ENCODE measurements at places on chromosomes 7 and 10.

DNA sequence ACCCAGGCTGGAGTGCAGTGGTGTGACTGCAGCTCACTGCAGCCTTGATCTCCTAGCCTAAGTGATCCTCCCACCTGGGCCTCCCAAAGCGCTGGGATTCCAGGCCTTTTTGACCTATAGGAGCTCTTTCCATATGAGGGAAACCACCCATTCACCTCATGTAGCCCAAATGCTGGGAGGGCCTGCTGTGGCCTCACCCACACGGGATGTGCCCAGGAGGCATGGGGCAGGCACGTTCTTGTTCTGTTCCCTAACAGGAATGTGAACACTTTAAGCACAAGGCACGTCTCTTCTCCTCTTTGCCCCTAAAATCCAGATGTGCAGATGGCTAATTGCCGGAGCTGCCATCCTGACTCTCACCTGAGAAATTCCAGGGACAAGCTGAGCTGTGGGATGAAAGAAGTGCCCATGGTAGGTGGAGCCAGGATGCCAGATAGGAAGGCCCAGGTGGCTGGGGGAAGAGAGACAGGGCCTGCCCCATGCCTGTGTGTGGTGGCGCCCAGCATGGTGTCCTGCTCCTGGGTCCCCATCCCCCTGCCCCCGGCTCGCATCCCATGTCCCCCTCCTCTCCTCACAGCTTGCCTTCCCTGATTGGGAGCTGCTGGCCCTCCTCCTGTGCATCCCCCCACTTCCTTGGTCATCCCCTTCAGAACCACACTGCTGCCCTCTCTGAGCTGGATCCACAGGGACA lies 17.3 kb downstream of the CAMK2B start:
- DNase-seq, result peak; percentile 9

GRCh38 chr10:28975891-28976531 lies 298.7 kb downstream of the BAMBI start:
- no peak for DNase-seq

GRCh38 chr7:55473932-55474331 lies 98.4 kb downstream of the VOPP1 start:
- DNase-seq, result no peak

- no peak for DNase-seq
Measured at GRCh38 chr7:20744954-20745446, 41.7 kb downstream of the SP8 start.

DNA sequence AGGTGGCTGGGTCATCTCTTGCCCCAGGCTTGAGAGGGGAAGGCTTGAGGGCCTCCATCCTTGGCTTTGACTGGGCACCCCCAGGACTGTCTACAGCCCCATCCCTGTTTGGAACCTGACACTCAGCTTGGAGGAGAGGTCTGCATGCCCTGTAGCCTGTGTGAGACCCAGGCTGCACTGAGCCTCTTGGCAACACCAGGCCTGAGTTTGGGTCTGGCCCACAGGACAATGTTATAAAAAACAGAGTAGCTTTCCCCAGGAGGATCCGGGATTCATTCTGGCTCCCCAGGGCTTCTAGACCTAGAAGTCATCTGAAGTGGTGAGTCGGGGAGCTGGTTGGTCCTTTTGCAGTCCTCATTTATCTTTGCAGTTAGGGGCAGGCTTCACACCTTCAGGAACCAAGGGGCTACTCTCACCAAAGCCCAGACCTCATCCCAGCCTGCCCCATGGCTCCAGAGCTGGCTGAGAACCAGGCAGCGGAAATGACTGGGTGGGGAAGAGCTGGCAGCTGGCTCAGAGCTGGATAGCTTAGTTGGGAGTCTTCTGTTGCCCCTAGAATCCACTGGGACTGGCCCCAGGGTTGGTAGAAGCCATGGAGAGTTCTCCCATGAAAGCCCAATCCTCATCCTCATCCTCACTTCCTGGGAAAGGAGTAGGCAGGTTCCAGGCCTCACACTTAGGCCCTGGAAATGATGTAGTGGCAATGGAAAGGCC lies 68.8 kb downstream of the ADCYAP1R1 start:
- no peak for DNase-seq

Data from central memory CD8-positive, alpha-beta T cell (primary cell).